Sciatic nerve (tissue), 2 donors: ENCODE measurements at places on chromosomes 2 and 18.
A peak's percentile ranks its signal among the peaks of the same experiment; 100 is the strongest.

DNA sequence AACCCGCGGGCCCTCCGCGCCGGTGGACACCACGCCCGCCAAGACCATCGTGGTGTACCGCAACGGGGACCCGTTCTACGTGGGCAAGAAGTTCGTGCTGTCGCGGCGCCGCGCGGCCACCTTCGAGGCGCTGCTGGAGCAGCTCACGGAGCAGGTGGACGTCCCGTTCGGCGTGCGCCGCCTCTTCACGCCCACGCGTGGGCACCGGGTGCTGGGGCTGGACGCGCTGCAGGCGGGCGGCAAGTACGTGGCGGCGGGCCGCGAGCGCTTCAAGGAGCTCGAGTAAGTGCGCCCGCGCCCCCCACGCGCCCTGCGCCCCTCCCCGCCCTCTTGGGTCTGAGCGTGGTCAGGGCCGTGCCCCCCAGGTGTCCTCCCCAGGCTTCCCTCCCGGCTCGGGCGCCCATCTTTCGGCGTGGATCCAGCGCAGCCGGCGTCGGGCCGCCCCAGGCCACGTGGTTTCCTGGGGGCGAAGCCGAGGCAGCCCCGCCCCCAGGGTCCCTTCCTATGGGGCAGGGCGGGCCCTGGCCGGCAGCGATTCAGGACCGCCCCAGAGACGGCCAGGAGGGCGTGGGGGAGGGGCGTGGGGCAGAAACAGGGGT, 481 bp downstream of the DCDC2C start:
- DNase-seq, result no peak

- no peak for DNase-seq
Observed at GRCh38 chr2:122251158-122251557, 495.7 kb downstream of the TSN start.

DNA sequence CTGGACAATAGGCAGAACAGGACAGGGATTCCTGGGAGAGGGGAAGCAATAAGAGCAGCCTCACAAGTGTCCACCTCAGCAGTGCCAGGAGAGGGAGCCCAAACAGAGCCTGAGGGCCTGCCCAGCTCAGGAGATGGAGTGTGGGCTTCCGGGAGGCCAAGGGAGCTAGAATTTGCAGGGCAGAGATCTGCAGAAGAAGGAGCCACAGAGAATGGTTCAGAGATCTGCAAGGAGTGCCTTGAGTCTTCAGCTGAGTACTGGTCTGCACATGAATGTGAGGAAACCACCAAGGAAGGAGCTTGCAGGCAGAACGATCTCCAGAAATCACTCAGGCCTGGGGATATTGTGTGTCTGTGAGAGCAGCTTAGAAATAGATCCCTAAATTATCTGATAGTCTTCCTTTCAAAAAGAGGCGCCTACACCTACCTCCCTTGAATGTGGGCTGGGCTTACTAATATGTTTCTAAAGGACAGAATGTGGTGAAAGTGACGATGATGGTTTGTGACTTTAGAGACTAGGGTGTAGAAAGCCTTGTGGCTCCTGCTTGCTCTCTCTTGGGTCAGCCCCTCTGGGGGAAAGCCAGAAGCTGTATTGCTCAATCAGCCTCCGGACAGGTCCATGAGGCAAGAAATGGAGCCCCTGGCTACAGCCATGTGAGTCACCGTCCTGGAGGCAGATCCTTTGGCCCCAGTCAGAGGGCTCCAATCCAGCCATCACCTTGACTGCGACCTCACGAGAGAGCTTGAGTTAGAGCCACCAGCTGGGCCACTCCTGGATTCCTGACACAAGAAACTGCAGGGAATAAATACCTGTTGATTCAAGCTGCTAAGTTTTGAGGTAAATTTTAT, 7.6 kb upstream of the LPIN1 start:
- peak; percentile 76 for DNase-seq

DNA sequence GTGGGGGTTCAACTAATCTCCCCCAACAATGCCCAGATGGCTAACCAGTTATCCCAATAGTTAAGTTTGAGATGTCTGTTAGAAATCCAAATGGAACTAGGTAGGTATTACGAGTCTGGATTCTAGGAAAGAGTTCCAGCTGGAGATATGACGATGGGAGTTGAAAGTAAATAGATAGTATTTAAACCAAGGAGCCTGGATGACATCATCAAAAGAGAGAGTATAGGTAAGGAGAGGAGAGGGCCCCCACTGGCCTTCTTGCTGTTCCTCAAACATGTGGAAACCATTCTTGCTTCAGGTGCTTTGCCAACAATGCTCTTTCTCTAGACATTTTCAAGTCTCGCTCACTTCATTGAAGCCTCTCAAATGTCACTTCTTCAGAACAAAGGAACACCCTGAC, 26.0 kb upstream of the PAIP2B start:
- DNase-seq, result no peak

DNA sequence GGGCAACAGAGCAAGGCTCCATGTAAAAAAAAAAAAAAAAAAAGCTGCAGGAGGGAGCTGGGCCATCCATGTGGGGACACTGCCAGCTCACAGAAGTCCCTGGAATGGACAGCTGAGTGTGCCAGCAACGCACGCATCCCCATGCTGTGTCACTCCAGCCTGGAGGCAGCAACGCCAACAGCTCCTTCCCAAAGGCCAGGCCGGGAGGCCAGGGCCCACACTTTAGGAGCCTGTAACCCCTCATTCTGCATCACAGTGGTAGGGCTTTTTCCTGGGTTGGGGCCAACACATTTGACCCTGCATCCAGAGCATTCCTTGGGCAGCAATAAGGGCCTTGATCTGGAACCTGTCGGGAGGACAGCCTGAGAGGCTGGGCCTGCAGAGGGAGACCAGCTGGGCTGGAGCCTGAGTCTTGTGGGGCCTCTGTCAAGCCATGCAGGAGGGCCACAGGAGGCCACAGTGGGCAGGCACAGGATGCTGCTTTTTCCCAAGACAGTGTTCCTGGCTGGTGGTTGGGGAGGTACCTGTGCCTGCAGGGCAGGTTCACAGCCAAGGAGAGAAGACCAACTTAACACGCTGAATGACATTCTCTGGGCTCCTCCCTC, 16.8 kb upstream of the KCNK3 start:
- no peak for DNase-seq
